Kidney (tissue), 22 donors: ENCODE measurements at places on chromosomes 7 and 10. TPM values are rescaled to one million over a fixed set of nuclear protein-coding genes. Genes with fewer than 3 reads are reported as not detected.

- no peaks in the 10 kb centered on the region for H3K36me3 ChIP-seq
- H3K27me3 ChIP-seq, result no peaks in the 10 kb centered on the region
- H3K4me3 ChIP-seq, result no peak overlapping the region
- no peak for DNase-seq
Observed at GRCh38 chr10:44249490-44249889, 135.4 kb downstream of the CXCL12 start.

CREM gene
- total RNA-seq, result 41.3 TPM

DNA sequence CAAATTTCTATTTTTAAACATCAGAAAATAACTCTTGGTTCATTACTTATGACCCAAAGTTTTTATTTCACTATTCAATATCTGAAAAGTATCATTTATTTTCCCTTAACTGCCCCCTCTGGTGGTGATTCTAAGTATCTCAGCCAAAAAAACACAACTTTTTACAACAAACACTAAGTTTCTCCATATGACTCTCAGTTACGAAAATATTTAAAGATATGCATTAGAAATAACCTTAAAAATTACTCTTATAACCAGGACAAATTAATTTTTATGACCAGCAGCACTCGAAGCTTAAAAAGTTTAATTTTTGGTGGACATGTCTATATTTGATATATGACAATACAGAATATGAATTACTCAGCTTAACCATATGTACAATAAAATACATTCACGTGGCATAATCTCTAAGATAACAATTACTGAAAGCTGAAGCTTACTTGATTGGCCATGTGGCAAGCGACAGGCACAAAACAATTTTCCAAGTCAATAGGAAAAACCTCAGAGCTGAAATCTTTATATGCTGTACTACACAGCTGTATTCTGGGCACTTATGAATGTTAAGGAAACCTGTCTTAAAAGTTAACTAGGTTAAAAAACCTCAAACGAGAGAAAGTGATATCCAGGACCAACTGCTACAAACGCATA lies 2.3 kb downstream of the HNRNPA2B1 start:
- peaks cover 26% of the 10 kb centered on the region for H3K36me3 ChIP-seq
- peak; percentile 68 for DNase-seq
- H3K27ac ChIP-seq, result peak overlapping the region; percentile 100
- peaks cover 20% of the 10 kb centered on the region for H3K4me1 ChIP-seq
- peak overlapping the region; percentile 87 for H3K4me3 ChIP-seq
- H3K27me3 ChIP-seq, result no peaks in the 10 kb centered on the region

LHFPL3 gene
- total RNA-seq, result not detected

DNA sequence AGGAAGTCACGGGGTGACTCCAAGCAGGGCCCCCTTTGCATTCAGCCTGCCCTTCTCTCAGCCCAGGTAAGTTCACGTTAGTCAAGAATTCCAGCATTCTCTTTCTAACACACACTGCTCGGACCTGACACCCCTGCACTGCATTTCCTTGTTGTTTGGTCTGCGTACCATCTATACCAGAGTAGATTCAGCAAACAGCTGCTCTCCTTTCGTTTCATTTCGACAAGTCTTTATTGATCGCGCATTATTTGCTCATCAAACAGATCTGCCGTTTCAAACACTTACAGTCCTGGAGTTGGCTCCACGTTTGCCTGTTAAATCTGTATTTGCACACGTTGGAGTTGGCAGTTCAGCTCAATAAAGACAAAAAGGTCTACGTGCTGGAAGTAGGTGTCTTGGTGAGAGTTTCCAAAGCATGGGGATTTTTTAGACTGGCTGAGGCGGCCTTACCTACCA lies 495.1 kb downstream of the RPS24 start:
- no peak overlapping the region for H3K4me3 ChIP-seq
- H3K27ac ChIP-seq, result no peak overlapping the region
- H3K4me1 ChIP-seq, result no peaks in the 10 kb centered on the region
- no peaks in the 10 kb centered on the region for H3K27me3 ChIP-seq

DNA sequence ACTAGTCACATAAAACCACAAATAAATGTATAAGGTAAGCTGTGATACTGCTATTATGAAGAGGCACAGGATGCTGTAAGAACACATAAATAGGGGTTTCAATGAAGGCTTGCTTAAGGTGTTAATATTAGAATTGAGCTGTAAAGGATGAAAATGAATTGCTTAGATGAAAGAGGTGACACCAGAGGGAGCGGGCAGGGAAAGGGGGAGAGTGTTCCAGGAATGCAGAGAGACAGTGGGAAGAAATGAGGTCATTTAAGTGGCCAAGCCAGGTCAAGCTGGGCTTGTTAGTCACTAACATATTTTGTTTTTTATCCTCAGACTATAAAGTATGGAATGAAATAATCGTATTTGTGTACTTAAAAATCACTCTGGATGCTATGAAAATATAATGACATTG lies 193.5 kb downstream of the NRG3 start:
- no peak overlapping the region for H3K27ac ChIP-seq
- no peak overlapping the region for H3K4me3 ChIP-seq
- H3K36me3 ChIP-seq, result no peaks in the 10 kb centered on the region
- H3K4me1 ChIP-seq, result no peaks in the 10 kb centered on the region
- no peak for DNase-seq

DNA sequence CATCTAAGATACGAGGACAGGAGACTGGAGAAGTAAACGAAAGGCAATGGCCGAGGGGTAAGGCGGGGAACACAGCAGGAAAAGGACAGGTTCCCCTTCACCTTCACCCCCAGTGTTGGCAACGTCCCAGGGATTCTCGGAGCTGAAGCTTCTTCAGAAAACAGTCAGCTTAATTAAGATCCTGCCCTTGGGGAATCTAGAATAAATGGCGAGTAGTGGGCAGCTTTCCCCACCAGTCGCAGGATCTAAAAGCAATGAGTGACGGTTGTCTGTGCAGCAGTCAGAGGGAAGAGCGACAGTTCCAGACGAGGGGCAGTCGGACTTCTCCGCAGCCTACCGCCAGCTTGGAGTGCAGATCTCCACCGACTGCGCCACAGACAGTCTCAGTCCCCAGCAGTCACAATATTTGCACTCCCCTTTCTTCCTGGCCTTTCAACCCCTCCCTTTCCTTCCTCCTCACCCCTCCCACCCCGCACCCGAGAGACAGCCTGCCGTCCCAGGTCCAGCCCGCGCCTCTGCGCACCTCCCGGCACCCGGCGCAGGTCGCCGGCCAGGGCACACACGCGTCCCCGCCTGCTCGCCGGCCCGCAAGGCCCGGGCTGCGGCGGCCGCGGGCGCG lies 10.9 kb upstream of the SP8 start:
- peak overlapping the region; percentile 36 for H3K4me3 ChIP-seq
- no peak overlapping the region for H3K27ac ChIP-seq
- peaks cover 73% of the 10 kb centered on the region for H3K27me3 ChIP-seq
- DNase-seq, result peak; percentile 31

DNA sequence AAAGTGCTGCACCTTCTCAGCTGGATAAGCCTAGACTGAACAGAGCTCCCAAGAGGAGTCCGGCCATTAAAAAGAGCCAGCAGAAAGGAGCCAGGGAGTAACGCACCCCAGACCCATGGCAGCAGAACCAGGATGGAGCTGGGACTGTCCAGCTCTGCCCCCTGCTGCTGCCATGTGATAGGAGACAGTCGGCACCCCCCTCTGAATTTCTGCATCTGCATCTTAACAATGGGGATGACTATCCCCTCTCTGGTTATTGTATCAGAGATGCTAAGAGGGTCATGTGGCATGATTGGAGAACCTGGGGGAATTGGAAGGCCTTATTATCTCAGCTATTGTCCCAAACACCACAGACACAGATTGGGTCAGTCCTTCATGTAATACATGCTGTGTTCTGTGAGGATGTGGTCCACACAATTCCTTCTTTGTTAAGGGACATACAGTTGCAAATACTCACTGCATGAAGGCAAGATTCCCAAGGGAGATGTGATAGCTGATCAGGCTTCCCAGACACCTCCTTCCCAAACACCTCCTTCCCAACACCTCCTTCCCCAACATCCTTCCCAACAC lies 29.3 kb downstream of the PLEKHS1 start:
- H3K4me1 ChIP-seq, result no peaks in the 10 kb centered on the region
- no peaks in the 10 kb centered on the region for H3K36me3 ChIP-seq
- no peak for DNase-seq
- no peak overlapping the region for H3K27ac ChIP-seq

DNA sequence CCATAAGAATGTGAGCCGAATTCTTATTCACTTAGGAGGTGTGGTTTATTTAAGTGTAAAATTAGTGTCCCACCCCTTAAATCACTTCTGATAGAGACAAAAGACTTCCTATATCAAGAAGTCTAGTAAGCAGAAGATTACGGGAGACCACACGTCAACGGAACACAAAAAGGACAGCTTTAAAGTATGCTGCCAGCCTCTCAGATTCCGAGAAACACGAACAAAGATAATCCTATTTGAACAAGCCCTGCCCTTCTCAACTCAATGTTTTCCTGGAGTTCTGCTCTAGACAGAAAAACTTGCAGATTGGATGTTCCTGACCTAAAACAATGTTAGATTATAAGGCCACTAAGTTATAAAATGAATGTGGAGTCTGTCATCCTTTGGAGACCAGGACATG lies 4.9 kb upstream of the MCU start:
- H3K27me3 ChIP-seq, result no peaks in the 10 kb centered on the region
- no peak overlapping the region for H3K27ac ChIP-seq
- H3K4me1 ChIP-seq, result no peaks in the 10 kb centered on the region
- no peak for DNase-seq
- H3K36me3 ChIP-seq, result no peaks in the 10 kb centered on the region

ZNF680 gene
- 20.7 TPM for total RNA-seq
